Naive thymus-derived CD8-positive, alpha-beta T cell (primary cell): ENCODE measurements at places on chromosomes 13 and 19. TPM values are rescaled to one million over a fixed set of nuclear protein-coding genes. Genes with fewer than 3 reads are reported as not detected.

Gene ZNF418
- 28.0 TPM for total RNA-seq

Gene KIR3DL2
- not detected for total RNA-seq

Gene STARD13
- not detected for total RNA-seq

Gene C13orf46
- 16.2 TPM for total RNA-seq

DNA sequence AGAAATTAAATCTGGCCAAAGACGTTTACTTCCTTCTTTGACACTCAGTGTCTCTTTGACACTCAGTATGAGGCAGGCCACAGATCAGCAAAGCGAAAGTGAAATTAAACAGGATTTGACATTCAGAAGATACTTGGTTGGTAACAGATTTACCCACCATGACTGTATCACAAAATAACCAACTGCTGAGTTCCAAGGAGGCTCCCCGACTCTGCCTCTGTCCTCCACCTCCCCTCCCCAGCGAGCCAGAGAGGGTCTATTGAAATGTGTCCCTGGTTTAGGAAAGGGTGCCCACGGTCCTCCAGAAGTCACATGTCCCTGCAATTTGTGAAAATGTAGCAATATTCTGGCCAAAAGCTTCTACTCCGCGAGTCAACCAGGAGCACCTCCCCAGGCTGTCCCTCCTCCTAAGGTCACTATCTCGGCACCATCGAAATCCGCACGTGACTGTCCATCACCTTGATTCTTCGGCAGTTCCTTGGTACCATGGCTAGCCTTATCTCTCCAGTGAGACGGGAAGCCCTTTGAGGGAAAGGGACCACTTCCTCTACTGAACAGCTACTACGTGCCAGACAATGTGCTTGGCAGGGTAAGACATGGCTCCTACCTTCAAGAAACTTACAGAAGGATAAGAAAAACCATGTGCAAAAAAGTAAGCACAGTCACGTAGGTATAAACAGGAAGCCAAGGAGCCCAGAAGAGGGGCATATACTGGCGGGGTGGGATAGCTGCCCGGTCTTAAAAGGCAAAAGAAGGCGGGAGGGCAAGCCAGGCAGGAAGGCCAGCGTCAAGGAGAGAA is 1.5 kb downstream of the N4BP2L1 start:
- no peaks in the 10 kb centered on the region for H3K27me3 ChIP-seq
- H3K4me3 ChIP-seq = peak overlapping the region; percentile 94
- peaks cover 8% of the 10 kb centered on the region for H3K36me3 ChIP-seq
- DNase-seq = no peak
- H3K4me1 ChIP-seq = peaks cover 60% of the 10 kb centered on the region

DNA sequence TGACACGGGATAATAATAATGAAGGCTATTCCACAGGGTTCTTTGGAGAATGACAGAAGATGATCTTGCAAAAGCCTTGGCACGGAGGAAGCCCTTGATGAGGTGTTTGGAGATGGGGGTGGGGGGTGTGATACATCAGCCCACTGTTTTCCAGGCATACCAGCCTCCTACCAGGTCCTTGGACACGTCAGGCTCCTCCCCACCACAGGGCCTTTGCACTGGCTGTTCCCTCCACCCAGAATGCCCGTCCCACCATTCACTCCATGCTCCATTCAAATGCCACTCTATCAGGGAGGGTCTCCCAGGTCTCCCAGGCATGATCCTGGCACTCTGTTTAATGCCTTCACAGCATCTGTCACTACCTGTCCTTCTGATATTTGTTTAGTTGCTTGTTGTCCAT is 2.7 kb downstream of the WIZ start:
- H3K4me3 ChIP-seq = no peak overlapping the region
- DNase-seq = no peak
- H3K27me3 ChIP-seq = no peaks in the 10 kb centered on the region
- H3K27ac ChIP-seq = no peak overlapping the region

- H3K36me3 ChIP-seq = no peaks in the 10 kb centered on the region
- no peak overlapping the region for H3K27ac ChIP-seq
- H3K4me3 ChIP-seq = peak overlapping the region; percentile 81
- H3K4me1 ChIP-seq = peaks cover 20% of the 10 kb centered on the region
Observed at GRCh38 chr13:33286128-33286527, 573 bp upstream of the STARD13 start.

DNA sequence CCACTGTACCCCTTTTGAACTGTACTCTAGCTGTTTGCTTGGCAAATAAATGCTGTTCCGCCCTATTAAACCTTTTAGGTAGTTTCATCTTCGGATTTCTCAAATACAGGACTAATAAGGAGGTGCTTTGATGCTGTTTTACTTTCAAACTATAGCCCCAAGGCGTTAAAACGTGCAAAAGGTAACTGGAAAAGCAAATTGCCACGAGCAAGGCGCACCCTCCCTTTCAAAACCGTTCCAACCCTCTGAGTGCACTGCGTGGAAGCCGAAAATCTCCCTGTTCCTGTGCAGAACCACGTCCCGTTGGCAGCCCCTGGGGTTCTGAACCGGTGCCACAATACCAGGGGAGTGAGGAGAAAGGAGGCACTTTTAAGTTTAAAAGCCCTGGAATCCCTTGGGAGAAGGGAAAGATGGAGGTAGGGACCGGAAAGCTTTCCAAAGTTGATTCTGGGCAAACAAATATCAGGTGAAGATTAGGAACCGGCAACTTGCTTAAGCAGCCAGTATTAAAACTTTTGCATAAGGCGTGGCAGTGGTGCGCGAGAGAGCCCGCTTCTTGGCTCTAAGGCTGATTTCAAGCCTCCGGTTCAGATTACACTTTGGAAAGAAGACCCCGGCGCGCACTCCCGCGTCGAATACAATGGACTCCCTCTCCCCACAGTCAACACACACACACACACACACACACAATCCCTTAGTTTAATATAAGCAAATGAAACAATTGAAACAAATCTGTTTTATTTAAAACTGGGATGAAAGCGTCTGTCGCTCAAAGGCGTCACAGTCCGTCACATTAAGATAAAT is 9.5 kb downstream of the POU4F1 start:
- no peak overlapping the region for H3K4me3 ChIP-seq
- H3K27ac ChIP-seq = peak overlapping the region; percentile 56
- DNase-seq = no peak
- H3K36me3 ChIP-seq = peaks cover 5% of the 10 kb centered on the region
- H3K4me1 ChIP-seq = peaks cover 5% of the 10 kb centered on the region

DNA sequence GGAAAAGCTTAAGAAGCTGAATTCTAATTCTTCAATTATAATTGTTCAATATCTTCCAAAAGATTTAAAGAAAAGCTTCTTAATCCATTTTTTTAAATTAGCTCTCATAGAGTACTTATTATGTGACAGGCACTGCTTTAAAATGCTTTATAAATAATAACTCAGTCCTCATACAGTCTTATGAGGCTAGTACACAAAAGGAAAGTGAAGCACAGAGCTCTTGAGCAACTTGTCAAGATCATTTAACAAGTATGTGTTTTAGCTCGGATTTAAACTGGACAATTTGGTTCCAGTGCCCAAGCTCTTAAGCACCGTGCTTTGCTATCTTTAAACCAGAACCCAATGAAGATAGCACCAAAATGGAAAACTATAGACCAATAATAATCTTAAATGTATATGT is 106.1 kb downstream of the DHRS12 start:
- H3K36me3 ChIP-seq = peaks cover 9% of the 10 kb centered on the region
- DNase-seq = no peak
- no peak overlapping the region for H3K4me3 ChIP-seq
- no peaks in the 10 kb centered on the region for H3K27me3 ChIP-seq

DNA sequence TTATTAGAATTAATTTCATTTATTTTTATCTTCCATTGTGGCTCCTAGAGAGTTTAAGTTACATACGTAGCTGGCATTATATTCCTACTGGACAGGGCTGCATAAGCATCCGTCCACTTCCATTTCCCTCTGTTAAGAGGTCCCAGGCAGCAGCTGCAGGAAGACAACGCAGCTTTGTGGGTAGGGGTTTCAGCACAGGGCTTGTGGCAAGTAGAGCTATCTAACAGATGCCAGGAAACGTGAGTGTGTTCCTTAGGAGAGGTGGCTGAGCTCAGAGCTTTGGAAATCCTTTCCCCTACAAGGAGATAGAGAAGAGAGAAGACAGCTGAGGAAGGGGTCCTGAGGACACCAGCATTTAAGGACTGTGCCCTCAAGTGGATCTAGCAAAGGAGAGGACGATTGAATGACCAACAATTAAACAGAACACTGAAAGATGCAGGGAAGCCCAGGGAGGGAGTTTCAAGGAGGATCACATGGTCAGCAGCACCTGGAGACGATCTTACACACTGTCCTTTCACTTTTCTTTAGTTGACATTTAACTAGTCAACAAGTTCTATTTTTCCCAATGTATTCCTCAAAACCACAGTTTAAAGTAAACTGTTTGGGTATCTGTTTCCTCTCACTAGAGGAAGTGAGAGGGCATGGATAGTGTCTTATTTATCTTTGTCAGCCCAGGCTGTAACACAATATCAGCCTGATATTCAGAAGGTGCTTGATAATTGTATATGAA is 2.3 kb upstream of the N4BP2L1 start:
- H3K4me1 ChIP-seq = peaks cover 21% of the 10 kb centered on the region
- peak overlapping the region; percentile 82 for H3K27ac ChIP-seq
- H3K27me3 ChIP-seq = no peaks in the 10 kb centered on the region
- H3K36me3 ChIP-seq = peaks cover 2% of the 10 kb centered on the region
- H3K4me3 ChIP-seq = peak overlapping the region; percentile 39

- peaks cover 2% of the 10 kb centered on the region for H3K4me1 ChIP-seq
- no peak overlapping the region for H3K27ac ChIP-seq
- DNase-seq = peak; percentile 50
- H3K4me3 ChIP-seq = no peak overlapping the region
Observed at GRCh38 chr19:33394006-33394722, 20.7 kb downstream of the CEBPG start.
